ENCODE measurements at places on chromosomes 5 and 9.

GRCh38 chr9:107703651-107704050 lies 214.1 kb upstream of the KLF4 start:
- no peak for DNase-seq

- no peak for DNase-seq
Observed at GRCh38 chr5:109987970-109988369, 298.2 kb downstream of the MAN2A1 start.

- DNase-seq = no peak
Observed at GRCh38 chr9:17776735-17777134, 197.9 kb downstream of the SH3GL2 start.

DNA sequence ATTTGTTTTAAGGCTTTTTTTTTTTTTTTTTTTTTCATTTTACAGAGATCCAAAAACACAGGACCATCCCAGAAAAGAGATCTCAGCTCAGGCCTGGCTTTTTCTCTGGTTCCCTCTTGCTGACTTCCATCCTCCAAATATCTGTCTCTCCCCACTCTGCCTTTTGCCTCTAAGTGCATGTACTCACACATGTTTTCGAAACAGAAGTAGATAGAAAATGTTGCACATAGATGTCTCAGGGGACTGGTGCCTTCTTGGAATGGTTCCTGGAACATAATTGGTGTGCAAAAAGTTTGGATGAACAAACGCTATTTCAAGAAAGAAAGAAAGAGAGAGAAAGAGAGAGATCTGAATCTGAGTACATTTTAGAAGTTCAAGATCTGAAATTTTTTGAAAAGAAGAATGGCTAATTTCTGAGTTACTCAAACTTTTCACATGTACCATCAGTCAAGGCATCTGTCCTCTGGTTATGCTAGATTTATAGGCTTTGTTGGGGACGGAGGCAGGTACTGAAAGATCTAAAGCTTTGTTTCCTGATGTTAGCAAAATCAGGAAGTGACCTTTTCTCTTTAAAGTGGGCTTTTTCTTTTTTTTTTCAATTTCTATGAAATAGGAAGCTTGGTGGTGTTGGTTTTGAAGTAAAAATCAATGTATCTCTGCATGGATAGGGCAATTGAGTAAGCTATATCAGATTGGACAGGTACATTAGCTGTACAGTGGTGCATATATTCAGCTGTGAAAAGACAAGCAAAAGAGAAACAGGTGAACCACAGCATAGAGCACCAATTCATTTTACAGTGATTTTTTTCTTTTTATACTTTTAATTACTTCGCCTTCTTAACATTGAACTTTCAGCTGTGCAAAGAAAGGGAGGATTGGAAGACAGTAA lies 8.5 kb upstream of the TNFSF8 start:
- no peak for DNase-seq

- DNase-seq = no peak
Observed at GRCh38 chr5:168642019-168642418, 62.9 kb upstream of the PANK3 start.

DNA sequence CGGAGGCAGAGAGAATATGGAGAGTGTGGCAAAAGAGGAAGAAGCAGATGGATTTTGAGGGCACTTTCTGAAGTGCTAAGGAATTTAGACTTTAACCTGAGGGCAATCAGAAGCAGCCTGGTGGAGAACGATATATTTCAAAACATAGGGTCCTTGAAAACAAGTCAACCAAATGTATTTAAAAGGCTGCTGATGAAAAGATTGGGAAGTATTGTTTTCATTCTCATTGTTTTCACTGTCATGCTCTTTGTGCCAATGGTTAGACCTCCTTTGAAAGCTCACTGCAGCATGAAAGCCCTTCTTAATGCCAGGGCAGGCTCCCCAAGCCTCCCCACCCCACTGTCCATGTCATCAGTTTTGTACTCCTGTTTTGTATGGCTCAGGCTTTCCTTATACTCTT lies 2.5 kb upstream of the GPX3 start:
- no peak for DNase-seq

DNA sequence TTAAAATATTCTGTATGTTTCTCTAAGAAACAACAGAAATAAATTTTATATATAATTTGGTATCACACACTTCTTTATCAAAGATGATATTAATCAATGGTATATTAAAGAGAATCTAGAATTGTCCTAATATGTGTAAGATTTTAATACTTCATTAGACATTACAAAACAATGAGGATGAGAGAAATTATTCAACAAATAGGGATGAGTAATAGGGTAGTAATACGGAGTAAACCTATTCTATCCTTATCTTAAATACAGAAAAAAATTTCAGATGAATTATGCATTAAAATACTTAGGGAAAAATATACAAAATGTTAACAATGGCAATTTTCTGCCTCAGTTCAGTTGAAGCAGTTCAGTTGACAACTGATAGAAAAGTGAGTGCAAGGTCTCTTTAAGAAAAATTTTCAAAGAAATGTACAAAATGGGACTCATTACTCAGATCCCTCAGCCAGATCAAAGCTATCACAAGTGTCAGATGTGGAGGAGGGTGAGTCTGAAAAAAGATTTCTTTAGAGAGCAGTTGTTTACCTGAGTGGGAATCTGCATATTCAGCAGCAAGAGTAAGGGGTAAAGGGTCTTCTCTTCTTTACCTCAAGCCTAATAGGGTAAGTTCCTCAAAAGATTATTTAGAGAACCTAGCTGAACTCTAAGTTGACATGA lies 56.7 kb upstream of the GCNT4 start:
- DNase-seq = no peak

- DNase-seq = no peak
Observed at GRCh38 chr9:120730654-120731514, 16.6 kb upstream of the MEGF9 start.

GRCh38 chr9:26266146-26266793 lies 588.0 kb upstream of the TUSC1 start:
- no peak for DNase-seq

GRCh38 chr5:60563696-60564324 lies 136.2 kb downstream of the DEPDC1B start:
- DNase-seq = no peak

GRCh38 chr9:70588999-70589398 lies 174.5 kb upstream of the KLF9 start:
- no peak for DNase-seq

GRCh38 chr5:108700930-108701329 lies 46.8 kb upstream of the FER start:
- DNase-seq = no peak

GRCh38 chr5:157479612-157480510 lies 19.8 kb downstream of the NIPAL4 start:
- no peak for DNase-seq

DNA sequence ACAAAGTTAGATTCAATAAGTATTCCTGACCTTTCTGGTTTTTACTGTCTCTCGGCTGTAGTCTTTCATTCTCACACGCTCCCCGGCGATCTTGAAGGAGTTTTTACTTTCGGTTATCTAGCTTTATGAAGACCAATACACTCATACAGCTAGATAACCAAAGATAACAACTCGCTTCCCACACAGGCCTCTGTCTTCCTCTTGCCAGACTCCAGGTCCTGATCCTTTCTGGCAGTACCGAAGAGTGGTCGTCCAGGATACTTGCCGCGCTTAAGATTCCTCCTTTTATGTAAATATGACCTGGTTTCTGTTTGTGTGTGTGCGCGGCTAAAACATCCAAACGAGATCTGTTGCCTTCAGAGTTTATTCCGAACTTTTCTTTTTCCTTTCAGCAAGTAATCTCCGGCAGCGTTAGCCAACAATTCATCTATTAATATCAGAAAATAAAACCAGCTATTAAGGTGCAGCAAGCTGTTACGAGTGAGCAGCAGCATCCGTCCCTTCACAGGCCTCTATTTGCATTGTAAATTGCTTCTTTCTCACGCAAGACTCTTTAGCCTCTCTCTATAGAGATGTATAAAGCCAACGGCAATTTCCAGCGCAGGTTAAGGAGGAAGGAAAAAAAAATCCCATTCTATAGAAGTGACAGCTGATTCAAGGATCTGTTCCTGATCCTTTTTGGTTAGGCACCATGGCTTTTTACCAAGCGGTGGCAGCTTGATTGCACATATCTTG lies 216.1 kb downstream of the MEF2C start:
- DNase-seq = no peak

DNA sequence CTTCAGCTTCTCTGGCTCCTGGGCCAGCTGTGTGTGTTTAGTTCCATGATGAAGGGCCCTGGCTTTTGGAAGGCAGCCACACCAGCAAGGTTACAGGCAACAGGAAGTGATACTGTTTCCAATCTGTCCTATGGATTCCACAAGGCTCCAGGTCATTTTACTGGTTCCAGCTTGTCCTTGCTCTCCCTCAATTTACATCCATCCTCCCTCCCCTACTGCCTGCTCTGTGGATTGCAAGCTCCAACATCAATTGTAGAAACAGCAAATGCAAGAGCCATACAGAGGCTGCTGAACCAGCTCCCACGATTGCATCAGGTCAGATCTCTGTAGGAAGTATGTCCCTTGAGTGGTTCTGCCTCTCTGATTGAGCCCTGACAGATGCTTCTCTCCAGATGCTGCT lies 409.8 kb downstream of the NTRK2 start:
- DNase-seq = no peak

- no peak for DNase-seq
Observed at GRCh38 chr9:86753836-86754235, 193.5 kb downstream of the GAS1 start.

DNA sequence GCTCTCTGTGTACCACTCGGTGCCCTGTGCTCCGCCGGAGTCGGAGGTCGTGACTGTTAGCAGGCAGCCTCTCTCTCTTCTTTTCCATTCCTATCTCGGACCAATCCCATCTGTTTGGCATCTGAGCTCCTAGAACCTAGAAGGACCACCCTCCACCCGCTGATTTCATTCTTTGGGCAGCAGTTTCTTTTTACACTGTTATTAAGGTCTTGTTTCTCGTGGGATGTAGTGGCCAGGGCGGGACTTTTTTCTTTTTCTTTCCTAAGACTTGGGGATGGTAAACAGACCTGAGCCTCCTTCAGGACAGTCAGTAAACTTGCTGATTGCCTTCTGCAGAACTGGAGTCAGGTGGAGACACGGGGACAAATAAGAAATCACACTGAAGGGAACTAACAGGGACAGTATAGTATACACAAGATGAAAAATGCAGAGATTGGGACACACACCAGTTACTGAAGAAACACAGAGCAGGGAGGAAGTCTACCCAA lies 500 bp downstream of the URM1 start:
- no peak for DNase-seq

DNA sequence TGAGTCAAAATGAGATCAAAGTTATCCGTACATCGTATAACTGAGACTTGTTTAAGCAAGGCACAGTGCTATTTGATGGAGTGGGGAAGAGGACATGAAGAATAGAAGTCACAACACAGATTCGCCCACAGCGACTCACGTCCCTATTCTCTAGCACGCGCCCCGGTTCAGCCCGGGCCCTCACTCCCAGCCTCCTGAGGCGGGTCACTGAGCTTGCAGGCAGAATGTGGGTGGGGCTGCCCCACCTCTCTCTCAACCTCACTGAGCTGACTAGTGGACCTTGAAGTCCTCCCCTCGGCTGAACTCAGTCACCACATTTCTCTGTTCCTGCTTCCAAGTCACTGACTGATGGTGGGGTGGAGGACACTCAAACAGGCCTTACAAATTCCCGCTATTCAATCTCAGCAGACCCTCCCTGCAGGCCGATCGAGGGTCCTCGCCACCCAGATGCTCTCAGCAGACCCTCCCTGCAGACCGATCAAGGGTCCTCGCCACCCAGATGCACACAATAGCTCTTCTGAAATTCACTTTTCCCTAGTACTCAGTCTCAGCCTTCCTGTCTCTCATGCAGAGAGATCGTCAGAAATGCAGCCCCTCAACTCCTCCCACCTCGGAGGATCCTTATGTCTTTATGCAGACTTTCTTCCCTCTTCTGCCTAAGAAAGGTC lies 12.9 kb downstream of the GLDC start:
- no peak for DNase-seq

DNA sequence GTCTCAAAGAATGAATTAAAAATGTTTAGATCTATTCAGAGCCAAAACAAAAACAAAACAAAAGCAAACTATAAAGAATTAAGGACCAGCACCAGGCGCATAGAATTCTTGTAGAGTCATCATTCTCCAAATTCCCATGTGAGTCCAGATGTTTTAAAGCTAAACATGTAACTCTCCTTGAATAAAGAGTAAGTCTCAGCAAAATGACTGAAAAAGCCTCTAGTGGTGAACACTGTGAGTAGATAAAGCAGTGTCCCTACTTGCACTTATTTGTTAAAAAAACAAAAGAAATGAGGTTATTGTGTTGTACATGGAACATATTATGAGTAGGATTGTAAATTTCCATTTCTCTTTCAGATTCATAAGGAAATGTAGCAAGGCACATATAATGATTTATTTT lies 44.0 kb downstream of the NNT start:
- DNase-seq = no peak

DNA sequence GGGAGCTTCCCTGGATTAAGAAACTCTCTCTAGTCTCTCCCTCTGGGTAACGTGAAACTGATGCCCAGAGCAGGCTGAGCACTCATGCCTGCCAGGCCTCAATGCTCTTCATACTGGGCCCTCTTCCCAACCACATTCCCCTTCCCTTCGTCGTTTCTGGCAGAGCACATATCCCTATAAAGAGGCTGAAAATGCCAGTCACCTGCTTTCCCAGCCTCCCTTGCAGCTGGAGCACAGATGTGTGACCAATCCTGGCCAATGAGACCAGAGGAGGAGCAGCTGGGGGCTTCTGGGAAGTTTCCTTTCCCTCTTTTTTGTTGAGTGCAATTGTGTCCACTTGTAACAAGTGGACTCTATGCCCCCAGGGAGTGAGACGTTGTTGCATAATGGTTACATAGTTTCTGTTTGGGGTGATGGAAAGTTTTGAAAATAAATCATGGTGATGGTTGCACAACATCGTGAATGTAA lies 30.2 kb upstream of the SMIM23 start:
- no peak for DNase-seq

GRCh38 chr5:40791715-40792139 lies 6.4 kb downstream of the PRKAA1 start:
- DNase-seq = no peak

DNA sequence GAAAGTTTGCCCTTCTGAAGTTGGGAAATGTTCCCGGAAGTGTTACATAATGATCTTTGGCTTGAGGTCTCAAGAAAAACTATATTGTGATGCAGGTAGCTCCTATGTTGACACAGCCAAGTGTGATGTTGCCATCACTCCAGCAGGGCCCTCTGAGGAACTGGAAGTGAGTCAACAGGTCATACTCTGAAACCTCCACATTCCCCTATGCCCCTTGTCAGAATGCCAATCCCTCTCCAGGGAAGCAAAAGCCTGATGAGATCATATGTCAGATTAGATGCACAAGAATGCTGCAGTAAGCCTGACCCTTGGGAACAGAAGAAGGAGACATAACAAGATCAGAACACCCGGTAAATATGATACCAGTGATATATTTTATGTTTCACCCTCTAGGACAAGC lies 66.8 kb upstream of the ITGA2 start:
- no peak for DNase-seq

GRCh38 chr9:104861397-104861796 lies 66.6 kb downstream of the ABCA1 start:
- no peak for DNase-seq

DNA sequence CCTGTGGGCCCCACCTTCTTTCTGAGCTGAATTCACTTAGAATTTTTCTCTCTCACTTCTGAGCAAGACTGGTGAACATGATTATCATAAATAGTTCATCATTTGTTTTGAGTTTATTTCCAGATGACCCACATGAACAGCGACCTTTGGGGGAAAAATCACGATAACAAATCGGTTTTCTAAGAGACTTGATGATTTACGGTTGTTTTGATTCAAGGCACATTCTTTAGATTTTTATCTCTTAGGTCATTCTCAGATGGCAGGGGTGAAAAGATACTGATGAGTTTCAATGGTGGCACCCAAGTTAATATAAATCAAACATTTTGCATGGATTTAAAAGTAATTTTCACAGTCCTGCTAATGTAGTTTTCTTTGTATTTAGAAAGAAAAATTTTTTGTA lies 95.1 kb downstream of the DMXL1 start:
- DNase-seq = no peak

- DNase-seq = no peak
Observed at GRCh38 chr5:60492958-60493357, 207.0 kb downstream of the DEPDC1B start.
